ENCODE measurements at places on chromosomes 16 and 17.

GRCh38 chr16:52993179-52993578 lies 59.5 kb downstream of the CHD9NB start:
- no peak for DNase-seq

- no peak for DNase-seq
Measured at GRCh38 chr16:47888142-47888541, 267.7 kb downstream of the ABCC12 start.

DNA sequence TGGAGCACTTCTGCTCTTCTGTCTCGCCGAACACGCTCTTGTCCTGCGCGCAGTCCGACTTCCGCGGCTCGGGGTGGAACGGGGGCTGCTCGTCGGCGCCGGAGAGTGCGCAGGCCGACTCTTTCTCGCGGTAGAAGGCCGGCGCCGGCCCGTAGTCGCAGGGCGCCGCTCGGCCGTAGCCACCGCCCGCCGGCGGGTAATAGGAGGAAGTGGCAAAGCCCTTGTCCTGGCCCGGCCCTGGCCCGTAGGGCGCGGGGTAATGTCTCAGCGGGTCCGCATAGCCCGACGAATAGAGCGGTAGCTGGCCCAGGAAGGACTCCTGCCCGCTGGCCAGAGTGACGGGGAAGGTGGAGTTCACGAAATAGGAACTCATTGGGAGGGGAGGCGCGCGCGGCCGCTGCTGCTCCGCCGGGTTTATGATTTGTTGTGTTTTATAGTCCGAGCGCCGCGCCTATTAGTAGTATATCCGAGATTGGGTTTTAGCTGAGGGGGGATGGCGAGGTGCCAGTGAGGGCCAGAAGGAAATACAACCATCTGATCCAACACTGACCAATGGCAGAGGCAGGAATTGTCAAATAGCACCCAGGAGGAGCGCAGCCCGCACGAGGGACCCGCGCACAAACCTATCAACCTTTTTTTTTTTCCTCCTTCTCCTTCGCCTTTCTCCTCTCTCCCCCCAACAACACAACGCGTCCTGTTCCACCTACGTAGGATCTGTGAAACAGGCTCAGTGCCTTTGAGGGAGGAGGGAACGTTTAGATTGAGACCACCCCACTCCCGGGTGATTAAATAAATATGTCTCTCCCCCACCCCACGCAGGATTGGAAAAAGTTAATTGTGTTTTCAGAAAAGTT lies 4.4 kb upstream of the HOXB5 start:
- no peak for DNase-seq

- no peak for DNase-seq
Measured at GRCh38 chr17:6160911-6161855, 91.0 kb downstream of the WSCD1 start.

DNA sequence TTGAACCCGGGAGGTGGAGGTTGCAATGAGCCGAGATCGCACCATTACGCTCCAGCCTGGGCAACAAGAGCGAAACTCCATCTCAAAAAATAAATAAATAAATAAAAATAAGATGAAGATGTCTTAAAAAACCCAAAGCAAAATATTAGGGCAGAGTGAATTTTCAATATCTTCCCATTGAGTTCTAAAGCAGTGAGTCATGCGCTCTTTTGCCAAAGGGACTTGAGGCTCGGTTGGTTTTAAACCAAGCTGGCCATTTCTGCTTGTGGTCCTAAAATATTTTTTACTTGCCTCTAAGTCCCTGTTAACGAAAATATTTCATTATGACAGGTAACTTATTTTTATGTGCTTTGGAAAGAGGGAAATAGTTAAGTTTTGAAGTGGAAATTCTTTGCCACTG lies 4.7 kb downstream of the PAFAH1B1 start:
- no peak for DNase-seq

DNA sequence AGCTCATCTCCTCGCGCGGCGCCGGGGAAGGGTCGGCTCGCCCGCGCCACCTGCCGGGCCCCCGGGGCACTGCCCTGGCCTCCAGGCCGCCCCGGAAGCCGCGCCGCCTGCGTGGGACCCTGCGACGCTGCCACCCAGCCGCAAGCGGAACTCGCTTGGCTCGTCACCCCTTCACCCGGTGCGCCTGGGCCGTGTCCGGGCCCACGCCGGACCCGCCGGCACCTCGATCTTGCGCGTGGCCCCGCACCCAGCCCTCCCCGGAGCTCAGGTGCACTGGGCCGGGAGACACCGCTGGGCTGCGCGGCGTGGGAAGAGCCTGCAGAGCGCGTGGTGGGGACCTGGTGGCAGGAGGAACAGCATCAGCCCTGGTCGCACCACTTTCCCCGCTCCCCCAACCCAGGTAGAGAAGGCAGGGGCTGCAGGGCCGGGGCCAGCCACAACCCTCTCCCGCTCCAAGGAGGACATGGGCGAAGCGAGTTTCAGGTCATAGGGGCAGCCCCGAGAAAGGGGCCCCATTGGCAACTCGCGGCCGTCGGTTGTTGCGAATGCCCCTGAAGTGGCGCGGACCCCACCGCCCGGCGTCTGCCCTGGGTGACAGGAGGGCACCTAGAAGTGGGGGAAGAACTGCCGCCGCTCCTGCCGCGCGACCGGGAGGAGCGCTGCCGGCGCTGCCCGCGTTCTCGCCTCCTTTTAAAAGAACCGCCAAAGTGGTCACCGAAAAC lies 363 bp upstream of the MIF4GD start:
- peak; percentile 47 for DNase-seq

DNA sequence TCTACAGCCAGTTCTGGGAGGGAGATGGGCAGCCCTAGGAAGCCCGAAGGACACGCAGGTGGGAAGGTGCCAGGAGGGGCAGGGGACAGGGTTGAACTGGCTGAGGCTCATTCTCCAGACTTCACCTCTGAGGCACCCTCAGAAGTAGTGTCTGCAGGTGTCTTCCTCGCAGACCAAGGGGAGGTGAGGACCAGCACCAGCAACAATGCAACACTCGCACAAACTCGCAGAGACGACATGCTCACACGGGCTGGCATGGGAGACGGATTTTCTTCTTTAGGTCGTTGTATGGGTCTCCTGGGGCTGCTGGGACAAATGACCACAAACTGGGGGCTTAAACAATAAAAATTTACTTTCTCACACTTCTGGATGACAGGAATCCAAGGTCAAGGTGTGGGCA lies 132.2 kb upstream of the FOXF1 start:
- DNase-seq: no peak

- no peak for DNase-seq
Measured at GRCh38 chr16:17408296-17408695, 62.5 kb downstream of the XYLT1 start.

DNA sequence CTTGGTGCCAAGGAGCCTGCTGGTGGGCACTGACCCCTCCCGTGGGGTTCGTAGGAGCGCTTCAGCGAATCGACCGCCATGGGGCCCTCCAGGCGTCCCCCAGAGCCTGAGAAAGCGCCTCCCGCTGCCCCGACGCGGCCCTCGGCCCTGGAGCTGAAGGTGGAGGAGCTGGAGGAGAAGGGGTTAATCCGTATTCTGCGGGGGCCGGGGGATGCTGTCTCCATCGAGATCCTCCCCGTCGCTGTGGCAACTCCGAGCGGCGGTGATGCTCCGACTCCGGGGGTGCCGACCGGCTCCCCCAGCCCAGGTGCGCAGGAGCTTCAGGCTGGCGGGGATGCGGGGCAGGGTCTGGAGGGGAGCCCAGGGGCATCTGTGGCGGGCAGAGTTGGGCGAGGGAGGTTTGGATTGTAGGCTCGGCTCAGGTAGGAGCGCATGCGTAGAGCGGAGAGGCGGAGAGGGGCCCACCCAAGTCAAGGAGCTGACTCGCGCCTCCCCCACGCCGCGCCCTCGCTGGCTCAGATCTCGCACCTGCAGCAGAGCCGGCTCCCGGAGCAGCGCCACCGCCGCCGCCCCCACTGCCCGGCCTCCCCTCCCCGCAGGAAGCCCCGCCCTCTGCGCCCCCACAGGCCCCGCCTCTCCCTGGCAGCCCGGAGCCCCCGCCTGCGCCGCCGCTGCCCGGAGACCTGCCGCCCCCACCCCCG lies 19.8 kb downstream of the FMNL1 start:
- DNase-seq: peak; percentile 85

DNA sequence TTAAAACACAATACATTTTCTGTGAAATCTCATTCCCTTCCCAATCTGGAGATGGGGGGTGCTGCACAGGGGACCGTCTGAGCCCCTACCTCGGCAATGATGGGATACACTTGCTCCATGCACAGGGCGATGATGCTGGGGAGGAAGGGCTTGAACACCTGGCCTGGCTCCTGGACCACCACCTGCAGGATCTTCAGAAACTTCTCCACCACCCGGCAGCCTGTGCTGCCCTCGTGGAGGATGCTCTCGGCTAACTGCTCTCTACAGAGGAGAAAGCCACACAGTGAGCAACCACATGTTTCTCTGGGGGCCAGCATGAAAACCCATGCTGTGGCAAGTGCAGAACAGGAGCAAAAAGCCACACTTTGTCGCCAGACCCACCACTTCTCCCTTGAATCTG lies 42.4 kb upstream of the GSG1L start:
- no peak for DNase-seq

DNA sequence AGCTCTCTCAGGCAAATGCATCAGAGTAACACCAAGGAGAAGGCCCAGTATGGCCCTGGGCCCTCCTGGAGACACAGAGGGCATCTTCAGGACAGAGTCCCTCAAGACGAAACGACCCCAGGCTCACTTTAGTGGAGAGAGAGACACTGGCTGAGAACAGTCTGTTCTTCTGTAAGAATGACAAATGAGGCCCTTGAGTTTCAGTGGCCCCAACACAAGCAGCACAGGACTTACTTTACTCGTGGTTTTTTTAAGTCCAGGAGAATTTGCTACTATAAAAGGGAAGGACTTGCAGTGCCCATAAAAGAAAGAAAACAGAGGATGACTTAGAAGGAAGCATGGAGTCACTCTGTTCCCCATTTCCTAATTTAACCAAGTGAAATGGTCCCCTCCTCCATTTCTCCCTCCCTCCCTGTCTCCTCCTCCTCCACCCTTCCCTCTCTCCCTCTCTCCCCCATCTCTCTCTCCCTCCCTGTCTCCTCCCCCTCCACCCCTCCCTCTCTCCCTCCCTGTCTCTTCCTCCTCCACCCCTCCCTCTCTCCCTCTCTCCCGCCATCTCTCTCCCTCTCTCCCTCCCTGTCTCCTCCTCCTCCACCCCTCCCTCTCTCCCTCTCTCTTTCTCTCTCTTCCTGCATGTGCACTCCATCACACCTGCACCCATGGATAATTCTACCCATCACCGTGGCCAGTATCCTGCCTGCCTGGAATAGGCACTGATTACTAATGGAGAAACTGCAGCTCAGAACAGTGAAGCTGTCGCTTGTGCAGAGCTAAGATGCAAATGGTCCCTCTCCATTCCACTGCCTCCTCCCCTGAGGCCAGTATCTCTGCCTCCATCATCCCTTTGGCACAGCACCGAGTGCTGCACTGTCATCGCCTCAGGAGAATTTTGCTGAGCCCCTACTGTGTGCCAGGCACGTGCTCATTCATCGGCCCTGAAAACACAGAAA lies 47.3 kb upstream of the RBFOX3 start:
- peak; percentile 34 for DNase-seq

GRCh38 chr16:66605979-66606751 lies 1.7 kb downstream of the CMTM3 start:
- no peak for DNase-seq

DNA sequence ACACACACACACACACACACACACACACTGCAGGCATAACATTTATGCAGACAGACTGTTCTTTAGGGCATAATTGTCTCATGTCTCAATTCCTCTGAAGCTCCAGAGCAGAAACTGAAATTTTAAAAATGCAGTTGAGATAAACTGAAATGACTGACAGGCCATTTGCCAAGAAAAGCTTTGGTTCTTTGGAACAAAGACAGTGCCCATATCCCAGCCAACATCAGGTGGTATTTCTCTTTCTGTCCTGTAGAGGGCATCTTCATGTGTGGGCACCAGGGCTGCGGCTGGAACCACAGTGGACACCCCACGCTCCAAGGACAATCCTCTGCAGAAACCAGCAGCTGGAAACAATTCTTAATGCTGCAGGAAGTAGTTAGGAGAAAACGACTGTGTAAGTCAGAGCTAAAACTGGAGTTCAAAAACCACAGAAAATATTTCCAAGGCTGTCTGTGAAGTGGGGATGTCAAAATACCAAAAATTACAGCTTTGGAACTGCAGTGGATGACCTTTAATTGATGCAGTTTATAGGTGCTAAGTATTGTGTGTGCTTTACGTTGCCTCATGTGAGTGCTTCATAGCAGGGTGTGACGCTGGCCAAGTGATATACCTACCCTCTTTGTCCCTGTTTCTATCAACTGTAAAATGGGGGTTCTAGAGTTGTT lies 10.6 kb upstream of the MEFV start:
- peak; percentile 23 for DNase-seq

- no peak for DNase-seq
Measured at GRCh38 chr17:40568074-40568836, 3.0 kb upstream of the CCR7 start.

DNA sequence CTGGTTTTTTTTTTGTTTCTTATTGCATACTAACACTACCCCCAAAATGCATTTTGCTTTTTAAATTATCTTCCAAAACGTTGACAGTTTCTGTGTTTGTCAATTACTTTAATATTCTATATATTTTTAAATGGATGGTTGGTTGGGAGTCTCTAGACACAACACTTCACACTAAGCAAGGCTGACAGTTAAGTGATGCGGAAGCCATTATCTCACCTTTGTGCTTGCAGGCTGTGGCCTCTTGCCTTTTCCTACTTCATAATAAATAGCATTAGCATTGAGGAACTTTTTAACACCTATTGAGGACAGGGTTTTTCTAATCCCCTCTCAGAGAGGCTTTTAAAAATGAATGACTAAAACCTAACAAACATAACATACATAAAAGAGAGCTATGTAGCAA lies 280.8 kb upstream of the TBX2 start:
- DNase-seq: no peak

DNA sequence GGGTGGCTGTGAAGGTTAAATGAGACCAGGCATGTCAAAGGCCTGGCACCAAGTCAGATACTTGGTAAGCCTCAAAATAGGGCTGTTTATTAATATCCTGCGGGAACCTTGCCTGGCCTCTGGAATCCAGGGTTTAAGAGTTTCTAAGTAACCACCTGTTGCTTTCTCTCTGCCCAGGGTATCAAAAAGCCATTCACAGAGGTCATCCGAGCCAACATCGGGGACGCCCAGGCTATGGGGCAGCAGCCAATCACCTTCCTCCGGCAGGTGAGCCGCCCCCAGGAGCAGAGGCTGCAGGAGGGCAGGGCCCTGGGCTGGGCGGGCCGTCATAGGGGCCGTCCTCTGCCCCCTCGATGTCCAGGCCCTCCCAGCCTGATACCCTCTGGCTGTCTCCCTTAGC lies 13.3 kb downstream of the GPT2 start:
- DNase-seq: no peak

DNA sequence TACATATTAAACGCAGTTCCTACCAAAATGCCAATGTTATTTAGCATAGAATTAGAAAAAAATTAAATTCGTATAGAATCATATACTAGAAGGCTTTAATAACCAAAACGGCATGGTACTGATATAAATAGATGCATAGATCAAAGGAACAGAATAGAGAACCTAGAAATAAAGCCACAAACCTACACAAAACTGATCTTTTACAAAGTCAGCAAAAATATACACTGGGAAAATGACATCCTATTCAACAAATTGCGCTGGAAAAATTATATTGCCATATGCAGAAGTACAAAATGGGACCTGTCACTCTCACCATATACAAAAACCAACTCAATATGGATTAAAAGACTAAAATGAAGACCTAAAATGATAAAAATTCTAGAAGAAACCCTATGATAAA lies 1882.6 kb downstream of the TP53TG3F start:
- no peak for DNase-seq
